Bronchial epithelial cell (primary cell): ENCODE measurements at places on chromosomes 7 and 10.

DNA sequence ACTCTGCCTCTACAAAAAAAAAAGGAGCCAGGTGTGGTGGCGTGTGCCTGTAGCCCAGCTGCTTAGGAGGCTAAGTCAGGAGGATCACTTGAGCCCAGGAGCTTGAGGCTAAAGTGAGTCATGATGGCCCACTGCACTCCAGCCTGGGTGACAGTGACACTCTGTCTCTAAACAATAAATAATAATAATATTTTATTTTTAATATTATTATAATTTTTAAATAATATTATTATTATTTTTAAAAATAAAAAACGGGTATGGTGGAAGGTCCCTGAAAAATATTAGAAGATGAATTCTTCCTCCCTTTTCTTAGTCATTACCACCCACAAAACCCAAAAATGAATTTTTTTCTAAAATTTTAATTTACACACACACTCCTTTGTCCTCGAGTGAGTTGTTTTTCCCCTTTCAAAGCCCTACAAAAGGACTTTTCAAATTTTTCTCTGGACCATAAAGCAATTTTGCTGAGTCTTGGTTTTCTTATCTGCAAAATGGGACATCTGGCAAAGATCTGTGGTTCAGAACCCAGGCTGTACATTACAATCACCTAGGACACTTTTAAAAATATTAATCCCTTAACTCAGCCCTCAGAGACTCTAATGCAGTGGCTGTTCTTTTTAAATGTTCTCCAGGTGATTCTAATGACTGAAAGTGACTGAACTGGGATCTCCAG lies 174.0 kb upstream of the NEBL start:
- no peak for DNase-seq

DNA sequence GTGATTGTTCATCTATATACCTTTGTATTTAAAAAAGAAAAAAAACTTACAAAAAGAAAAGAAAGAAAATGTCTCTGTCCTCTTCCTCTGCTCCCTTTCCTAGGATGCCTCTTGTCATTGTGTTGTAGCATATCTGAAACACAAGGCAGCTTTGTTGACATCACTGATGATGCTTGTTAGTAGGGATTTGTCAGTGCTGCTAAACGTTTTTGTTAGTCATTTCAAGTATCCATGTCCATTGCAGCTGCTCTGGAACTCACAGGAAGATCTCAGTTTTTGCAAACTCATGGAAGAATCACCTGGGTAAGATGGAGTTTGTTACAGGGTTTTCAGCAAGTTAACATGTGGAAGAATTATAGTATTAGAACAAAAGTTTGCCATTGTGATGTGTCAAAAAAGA lies 123.6 kb downstream of the CCSER2 start:
- DNase-seq, result no peak

DNA sequence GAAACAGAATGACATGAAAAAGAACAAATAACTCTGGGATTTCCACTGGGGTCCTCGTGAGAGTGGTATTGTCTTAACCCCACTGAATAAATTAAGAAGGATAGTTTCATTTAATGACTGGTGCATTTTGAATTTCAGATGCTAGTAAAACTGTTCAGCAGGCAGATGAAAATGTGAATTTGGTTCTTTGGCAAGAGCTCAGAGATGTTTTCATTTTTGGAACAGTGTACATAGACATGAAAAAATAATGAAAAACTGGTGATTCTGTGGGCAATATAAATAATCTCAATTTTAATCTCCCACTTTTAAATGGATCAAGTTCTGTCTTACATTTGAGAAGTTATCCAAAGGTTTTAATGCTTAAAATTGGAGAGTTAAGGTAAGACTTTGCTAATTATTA lies 84.1 kb downstream of the TRIL start:
- DNase-seq, result no peak

DNA sequence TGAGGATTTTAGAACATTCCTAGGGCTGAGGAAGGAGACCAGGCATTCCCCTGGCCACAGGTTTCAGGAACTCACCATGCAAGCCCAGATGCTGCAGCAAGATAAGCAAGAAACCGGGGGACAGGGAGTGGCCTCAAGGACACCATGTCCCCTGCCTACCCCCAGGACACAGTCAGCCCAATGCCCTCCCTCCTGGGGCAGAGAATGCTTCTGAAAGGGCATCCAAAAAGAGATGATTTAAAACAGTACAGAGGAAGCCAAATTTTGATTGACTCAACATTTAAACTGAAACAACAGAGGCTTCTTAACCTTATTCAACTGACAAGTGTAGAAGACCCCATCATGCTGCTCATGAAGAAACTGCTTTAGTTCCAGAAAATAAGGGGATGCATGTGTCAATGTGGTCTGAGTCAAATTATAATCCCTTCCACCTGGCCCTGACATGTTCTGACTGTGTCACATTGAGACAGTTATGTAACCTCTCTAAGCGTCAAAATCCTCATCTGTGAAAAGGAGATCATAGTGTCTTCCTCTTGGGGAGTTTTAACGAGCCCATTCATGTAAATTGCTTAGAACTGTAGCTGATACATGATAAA lies 60.0 kb downstream of the ICA1 start:
- peak; percentile 34 for DNase-seq

DNA sequence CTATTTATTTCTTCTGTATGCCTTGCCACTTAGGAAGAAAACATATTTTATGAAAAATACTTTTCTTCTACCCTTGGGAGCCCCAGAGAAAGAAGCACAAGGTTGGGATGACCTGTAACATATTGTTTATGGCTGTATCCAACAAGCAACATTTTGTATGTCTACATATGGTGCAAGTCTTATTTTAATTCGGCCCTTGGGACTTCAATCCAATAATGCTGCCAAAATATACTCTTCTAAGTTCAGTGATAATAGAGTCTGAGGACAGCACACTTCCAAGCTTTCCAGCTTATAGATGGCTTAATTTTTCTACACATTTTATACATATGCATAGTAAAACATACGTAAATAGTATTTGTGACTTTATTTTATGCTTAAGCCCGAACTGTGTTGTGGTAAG lies 318.5 kb upstream of the SEMA3A start:
- DNase-seq, result no peak

DNA sequence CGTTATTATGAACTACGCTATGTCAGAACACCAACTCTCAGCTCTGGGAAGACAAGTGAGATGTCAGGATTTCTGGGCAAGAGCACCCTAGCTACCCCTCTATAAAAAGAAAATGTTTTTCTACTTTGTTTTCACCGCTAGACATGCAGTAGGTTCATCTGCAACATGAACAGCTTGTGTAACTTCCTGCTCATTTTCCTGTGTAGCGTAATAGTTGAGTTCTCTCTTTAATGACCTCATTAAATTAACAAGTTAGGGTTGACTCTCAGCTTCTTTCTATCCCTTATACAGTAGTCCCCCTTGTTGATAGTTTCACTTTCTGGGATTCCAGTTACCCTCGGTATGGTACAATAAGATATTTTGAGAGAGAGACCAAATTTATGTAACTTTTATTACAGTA lies 329.4 kb upstream of the ZNF32 start:
- no peak for DNase-seq

GRCh38 chr7:83970081-83970480 lies 224.5 kb downstream of the SEMA3A start:
- no peak for DNase-seq

- DNase-seq, result no peak
Observed at GRCh38 chr10:97550336-97551149, 22.0 kb upstream of the ANKRD2 start.

- DNase-seq, result no peak
Observed at GRCh38 chr10:127570036-127570435, 20.9 kb downstream of the NPS start.
